ENCODE measurements at places on chromosomes 3 and 15. TPM values are rescaled to one million over a fixed set of nuclear protein-coding genes. Genes with fewer than 3 reads are reported as not detected.

The SUSD5 gene
- polyA plus RNA-seq, result not detected

The COL8A1 gene
- polyA plus RNA-seq, result not detected

The TP63 gene
- polyA plus RNA-seq, result 1.0 TPM

The GOLGA8H gene
- polyA plus RNA-seq, result not detected

The KCNMB2 gene
- not detected for polyA plus RNA-seq

The TMCO5A gene
- polyA plus RNA-seq, result not detected

The CD200R1 gene
- polyA plus RNA-seq, result 8.5 TPM

The FANCD2OS gene
- polyA plus RNA-seq, result not detected

The DOCK3 gene
- not detected for polyA plus RNA-seq

The NTRK3 gene
- polyA plus RNA-seq, result not detected

The KLHL25 gene
- polyA plus RNA-seq, result 0.60 TPM

The GLCE gene
- polyA plus RNA-seq, result 2.8 TPM

The SLC35G2 gene
- 0.31 TPM for polyA plus RNA-seq

The TNNC1 gene
- not detected for polyA plus RNA-seq

The SLC51B gene
- polyA plus RNA-seq, result not detected

The SAMMSON gene
- not detected for polyA plus RNA-seq
